Stimulated activated CD4-positive, alpha-beta T cell treated with anti-CD3 and anti-CD28 coated beads, Interleukin-12 subunit alpha, Interleukin-12 subunit beta, amount 100 ng/mL, for 24 hours (primary cell): ENCODE measurements at places on chromosomes 2 and 18.

DNA sequence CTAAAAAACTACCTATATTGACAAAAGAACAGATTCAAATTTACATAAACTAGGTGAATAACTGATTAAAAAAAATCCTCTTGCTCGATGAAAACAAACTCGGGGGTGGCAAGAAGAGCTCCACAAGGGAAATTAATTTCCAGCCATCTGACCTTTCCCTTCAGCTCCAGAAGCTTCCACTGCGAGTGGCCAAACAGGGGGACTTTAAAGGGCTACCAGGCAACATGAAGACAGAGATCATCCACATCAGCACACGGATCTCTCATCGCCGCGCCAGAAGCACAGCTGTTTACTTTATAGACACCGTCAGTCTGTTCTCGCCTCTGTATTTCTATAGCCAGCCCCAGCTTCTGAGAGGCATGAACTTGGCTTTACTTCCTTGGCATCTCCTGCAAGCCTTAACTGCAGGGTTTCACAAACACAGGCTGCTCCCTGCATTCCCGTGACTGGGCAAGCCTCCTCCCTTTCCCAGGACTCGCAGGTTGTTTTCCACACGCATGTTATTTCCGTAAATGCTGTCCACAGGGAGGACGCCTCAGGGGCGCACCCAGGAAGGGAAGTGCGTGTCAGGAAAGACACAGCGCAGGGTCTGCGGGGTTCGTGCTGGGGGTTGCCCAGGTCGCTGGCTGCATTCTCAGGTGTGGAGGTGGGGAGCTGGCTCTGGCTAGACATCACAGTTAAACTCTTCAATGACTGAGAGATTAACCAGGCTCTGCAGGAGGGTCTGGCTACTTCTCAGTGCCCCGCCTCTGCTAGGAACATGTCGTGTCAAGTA is 85.0 kb downstream of the USP40 start:
- DNase-seq, result no peak

- DNase-seq, result no peak
These were observed 22.7 kb downstream of the TUBB6 start for GRCh38 chr18:12330766-12331165.

- no peak for DNase-seq
These were observed 60.3 kb upstream of the CCDC85A start for GRCh38 chr2:56123538-56123937.

GRCh38 chr18:67600181-67601180 is 84.0 kb upstream of the DSEL start:
- no peak for DNase-seq

GRCh38 chr2:59019566-59020159 is 778.5 kb upstream of the FANCL start:
- DNase-seq, result no peak

GRCh38 chr2:10798783-10799182 is 13.8 kb downstream of the PDIA6 start:
- DNase-seq, result no peak

DNA sequence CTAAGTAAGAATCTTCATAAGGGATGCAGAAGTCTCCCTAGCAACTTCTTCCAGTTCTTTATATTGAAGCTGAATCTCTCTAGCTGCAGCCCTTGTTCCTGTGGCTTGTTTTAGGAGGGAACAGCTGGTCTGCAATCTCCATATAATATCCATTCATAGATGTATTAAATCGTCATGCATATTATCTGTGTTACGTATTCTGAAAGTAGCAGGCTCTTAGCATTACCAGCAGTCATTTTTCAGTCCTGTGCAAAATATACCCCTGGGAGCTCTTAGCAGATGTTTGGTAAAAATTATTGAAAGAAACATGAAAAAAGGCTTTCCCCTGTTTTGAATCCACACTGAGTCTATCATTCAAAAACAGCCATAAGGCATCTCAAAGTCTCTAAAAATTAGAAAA is 385.3 kb downstream of the IRS1 start:
- DNase-seq, result no peak

DNA sequence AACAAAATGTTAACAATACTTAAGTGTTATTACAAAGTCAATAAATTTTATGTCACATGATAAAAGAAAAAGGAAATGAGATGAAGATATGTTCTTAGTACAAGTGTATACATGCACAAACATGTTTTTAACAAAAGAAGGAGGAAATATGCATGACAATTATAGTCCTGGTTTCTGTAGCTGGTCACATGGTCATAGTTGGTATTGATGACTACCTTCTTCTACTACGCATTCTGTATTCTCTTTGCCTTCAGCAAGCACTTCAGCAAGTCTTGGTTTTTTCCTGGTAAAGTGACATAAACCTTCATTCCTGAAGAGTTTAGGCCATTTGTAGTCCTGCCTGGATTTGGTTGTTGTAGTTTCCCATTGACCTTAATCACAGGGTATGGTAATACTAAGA is 121.3 kb upstream of the SYT4 start:
- DNase-seq, result no peak

DNA sequence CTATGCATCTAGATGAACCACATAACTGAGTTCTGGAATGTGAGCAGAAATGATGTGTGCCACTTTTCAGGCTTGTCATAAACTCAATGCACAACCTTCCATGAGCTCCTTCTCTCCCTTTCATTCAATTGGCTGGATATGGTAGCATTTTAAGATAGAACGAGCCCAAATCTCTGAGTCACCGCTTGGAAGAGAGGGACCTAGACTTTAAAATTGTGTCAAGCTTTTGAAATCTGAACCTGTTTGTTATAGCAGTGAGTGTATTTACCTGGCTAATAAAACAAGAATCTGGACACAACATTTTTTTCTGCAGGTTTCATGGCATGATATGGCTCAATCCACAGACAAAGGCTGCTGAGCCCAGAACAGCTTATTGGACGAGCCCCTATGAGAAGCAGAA is 297.8 kb upstream of the SPRED2 start:
- DNase-seq, result no peak

DNA sequence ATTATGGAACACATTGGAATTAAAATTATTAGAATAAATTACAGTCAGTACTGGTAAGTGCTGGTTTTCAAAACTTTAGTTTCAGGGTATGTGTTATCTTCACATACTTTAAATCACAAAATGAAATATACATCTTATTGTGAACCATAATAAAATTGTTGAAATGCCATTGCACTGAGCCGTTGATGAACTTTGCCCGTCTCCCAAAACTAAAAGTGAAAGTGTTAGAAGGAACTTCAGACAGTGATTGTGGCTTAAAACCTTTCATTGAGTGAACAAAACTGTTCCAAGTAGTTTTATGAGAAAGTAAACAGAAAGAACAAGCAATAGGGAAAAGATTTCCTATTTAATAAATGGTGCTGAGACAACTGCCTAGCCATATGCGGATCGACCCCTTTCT is 811.6 kb downstream of the PLCL1 start:
- no peak for DNase-seq

DNA sequence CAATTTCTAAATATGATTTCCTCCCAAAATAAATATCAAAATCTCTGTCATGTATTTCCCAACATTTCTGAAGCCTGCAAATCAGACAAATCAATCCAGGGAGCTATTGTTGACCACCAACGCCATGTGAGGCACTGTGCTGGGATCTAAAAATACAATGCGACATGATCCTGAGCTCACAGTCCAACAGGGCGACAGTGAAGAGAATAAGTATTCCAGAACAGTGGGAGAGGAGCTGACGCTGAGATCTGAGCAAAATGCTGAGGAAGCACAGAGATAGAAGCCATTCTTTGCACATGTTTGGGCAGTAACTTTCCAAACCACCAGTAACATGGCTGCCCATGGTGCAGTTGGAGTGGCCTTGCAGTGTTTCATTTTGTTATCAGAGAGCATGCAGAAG is 412.5 kb downstream of the LRATD1 start:
- DNase-seq, result no peak

DNA sequence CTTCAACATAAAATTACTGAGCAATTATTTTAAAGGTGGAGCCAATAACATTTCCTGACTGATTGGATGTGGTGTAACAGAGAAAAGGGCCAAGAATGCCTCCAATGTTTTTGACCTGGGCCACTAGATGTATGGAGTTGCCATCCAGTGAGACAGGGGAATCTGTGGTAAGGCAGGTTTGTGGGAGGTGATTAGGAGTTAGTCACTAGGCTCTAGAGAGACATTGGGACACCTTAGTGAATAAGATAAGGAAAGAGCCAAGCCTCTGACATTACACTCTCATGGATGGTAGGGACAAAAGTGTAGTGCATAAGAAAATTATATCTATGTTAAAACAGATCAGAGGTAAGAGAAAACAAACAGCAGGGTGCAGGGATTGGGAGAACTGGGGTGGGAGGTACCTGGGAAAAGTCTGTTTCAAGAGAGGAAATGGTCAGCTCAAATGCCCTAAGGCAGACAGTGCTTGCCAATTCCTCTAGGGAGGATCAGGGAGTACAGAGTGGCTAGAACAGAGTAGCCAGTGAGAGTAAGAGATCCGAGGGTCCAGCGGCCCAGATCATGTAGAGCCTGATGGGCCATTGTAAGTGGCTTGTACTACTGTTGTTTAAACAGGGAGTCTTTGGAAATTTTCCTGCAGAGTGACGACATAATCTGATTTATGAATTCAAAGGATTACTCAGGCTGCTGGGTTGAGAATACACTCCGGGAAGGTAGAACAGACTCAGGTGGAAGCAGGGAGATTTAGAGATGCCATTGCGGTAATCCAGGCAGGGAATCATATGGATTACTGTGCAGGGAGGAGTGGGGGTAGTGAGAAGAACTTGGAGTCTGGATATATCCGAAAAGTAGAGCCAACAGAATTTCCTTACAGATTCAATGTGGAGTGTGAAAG is 45.7 kb upstream of the CUL3 start:
- DNase-seq, result no peak

- no peak for DNase-seq
These were observed 520.6 kb downstream of the METTL4 start for GRCh38 chr18:2050702-2051201.

DNA sequence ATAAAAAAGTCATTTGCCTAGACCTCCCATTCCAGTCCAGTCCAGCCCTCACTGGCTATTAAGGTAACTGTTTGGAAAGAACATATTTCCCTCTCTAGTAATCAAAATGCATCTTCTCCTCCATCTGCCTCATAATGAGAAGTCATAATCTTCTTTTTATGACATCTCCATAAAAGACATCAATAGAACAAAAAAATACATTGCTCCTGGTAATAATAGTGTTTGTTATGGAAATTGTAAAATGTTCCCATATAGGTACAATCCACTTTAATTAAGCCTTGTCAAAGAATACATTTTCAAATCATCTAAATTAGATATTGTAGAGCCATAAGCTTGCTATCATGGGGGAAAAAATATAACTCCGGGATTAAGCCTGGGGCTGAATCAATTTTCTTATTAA is 461.6 kb downstream of the LRATD1 start:
- no peak for DNase-seq

GRCh38 chr18:21457179-21457535 is 143.3 kb downstream of the ESCO1 start:
- DNase-seq, result no peak

GRCh38 chr2:158781353-158781961 is 13.7 kb upstream of the DAPL1 start:
- no peak for DNase-seq

GRCh38 chr2:21453723-21454450 is 330.1 kb downstream of the TDRD15 start:
- DNase-seq, result no peak

- DNase-seq, result no peak
These were observed 351.5 kb downstream of the NR4A2 start for GRCh38 chr2:155980941-155981560.

DNA sequence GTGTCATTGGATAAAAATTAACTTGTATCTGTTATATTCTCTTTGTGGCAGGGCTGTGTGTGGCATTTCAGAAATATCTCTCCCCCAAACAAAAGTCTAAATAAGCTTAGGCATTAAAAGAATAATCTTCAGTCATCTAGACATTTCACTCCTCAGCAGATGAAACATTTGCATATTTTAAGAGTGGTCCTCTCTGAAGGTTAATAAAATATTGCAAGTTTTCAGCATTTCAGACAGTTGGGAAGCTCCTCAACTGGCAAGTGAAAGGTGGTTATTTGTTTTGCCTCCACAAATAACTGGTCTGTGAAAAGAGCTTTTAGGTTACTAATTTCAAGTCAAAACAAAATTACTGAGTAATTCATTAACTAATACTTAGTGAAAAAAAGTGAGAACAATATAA is 462.6 kb downstream of the EPHA4 start:
- DNase-seq, result no peak

DNA sequence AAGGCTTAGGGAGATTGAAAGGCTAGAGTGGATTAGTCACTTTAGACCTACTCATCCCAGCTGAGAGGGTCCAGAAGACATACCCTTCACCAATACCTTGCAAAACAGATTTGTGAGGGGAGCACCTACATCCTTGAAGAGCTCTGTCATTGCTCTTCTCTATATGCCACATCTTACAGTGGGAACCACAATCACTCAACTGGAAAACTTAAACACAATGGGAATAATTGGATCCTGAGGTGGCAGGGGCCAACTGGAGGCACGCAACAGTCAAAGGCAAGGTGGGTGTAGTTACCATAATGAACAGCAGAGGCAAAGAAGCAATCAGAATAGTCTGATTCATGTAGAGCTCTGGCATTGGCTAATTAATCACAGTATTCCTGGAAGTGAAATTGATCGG is 35.4 kb downstream of the PDE1A start:
- no peak for DNase-seq

DNA sequence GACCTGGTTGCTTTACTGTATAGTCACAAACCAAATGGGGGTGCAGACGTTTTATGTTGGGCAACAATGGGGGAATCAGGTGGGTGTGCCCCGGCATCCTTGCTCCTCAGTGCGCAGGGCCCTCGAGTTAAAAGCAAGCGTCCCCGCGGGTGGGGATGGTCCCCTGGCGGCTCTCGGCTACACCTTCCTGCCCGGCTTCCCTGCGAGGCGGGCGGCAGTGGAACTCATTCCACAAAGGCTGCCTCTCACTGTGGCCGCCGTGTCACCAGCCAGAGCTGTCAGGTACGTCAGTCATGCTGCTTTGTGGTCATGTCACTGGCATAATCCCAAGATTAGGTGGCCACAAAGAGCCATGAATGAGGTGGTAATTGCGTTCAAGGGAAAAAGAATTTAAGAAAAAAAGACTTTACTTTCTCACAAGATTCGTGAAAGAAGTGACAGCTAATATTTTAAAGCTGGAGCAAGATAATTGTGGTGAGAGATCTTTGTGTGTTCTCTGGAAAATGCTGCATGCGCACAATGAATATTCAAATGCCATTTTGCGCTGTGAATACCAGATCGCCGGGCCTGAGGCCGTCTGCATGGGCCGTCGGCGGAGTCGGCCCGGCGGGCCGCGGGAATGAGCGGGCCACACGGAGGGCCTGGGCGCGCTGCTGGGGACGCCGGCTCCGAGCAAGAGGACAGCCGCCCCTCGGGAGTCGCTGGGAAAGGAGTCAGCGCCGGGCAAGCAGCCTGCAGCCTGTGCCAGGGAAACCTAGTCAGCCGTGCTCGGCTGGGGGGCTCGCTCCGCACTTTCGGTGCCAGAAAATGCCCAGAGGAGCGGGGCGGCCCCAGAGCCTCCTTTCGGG is 82.3 kb upstream of the LDLRAD4 start:
- DNase-seq, result no peak

GRCh38 chr2:73334620-73335019 is 41.3 kb upstream of the EGR4 start:
- no peak for DNase-seq

DNA sequence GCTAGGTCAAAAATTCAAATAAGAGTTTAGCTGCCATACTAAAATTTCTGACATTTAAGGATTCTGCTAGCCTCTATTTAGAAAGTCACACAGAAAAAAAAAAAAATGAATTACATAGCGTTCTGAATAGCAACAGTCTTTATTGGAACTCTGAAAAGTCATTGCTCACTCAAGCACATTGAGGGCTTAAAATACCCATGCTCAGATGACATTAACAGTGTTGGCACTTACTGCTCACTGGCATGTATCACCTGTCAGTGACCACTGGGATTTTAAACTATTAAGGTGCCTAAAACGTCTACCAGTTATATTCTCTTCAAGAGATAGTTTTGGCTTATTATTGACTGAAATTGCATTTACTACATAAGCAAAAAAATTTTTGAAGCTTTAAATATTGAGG is 468.0 kb upstream of the SPHKAP start:
- DNase-seq, result no peak
